ENCODE measurements at places on chromosomes 5 and 9.
A peak's percentile ranks its signal among the peaks of the same experiment; 100 is the strongest.

GRCh38 chr5:133824661-133825254 lies 143.7 kb downstream of the C5orf15 start:
- DNase-seq = no peak

- DNase-seq = peak; percentile 40
Measured at GRCh38 chr5:31581498-31582099, 49.5 kb downstream of the C5orf22 start.

DNA sequence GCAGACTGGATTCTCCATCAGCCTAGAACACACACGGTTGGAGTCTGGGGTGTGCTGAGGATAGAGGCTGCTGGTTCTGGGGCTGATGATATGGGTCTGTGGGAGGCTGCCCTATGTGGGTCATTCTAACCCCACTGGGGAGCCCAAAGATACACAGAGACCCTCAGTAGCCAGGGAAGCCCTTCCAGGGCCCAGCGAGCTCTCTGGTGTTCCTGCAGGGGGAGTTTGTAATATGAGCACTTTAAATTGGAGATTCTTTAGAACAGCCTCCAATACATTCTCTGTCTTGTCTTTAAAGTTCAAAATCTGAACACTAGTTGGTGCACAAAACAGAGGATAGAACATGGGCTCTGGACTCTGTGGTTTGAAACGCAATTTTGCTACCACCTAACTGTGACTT lies 2.4 kb downstream of the ACTL7A start:
- no peak for DNase-seq

DNA sequence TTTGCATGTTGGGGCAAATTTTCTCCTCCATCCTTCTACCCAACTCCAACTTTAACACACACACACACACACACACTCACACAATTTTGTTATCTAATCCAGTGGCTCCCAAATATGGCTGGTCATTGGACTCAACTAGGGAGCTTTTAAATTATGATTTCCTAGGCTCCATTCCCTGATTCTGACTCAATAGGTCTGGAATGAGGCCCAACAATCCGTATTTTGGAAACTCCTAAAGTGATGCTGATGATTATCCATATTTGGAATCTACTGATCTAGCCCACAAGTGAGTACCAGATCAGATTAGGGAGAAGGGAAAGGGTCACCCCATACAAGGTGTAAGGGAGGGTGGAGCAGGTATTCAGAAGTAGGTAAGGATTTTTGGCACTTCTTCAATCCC lies 309.7 kb downstream of the TLE1 start:
- no peak for DNase-seq

GRCh38 chr5:17817990-17818389 lies 183.7 kb downstream of the TAF11L14 start:
- peak; percentile 46 for DNase-seq

GRCh38 chr9:134552349-134552990 lies 89.1 kb upstream of the COL5A1 start:
- no peak for DNase-seq

- DNase-seq = peak; percentile 44
Measured at GRCh38 chr5:173012882-173013281, 29.3 kb downstream of the ATP6V0E1 start.

DNA sequence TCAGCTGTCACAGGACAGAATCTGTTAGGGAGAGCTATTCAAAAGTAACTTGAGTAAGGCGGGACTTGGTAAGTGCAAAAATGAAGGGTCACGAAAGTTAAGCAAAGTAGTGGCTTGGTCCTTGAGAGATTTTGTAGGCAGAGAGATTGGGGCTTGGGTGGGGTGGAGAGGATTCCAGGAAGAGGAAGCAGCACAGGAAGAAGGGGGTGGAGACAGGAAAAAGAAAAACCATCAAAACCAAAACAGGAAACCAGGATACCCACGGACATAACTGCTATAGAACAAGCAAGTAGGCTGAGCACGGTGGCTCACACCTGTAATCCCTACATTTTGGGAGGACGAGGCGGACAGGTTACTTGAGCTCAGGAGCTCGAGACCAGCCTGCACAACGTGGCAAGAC lies 3.7 kb downstream of the ROPN1L start:
- no peak for DNase-seq

Measured in fibroblast of gingiva (primary cell).